Right forelimb (tissue), 1 donor: ENCODE measurements at places on chromosomes 7 and 10.
A peak's percentile ranks its signal among the peaks of the same experiment; 100 is the strongest.

DNA sequence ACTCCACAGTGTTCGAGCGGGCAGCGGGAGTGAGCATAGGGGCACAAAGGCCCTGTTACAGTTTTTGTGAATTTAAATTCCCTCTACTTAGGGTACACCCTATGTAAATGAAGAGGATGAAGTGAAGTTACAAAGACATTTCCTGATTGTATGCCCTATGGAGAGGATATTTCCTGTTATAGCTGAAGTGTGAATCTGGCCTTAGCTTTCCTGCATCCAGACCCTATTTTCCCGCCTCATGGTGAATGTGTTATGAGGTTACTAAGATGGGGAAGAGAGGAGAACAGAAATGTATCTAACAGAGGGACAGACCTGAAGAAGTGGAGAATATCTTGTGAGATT is 37.8 kb upstream of the COMMD3 start:
- DNase-seq: no peak

DNA sequence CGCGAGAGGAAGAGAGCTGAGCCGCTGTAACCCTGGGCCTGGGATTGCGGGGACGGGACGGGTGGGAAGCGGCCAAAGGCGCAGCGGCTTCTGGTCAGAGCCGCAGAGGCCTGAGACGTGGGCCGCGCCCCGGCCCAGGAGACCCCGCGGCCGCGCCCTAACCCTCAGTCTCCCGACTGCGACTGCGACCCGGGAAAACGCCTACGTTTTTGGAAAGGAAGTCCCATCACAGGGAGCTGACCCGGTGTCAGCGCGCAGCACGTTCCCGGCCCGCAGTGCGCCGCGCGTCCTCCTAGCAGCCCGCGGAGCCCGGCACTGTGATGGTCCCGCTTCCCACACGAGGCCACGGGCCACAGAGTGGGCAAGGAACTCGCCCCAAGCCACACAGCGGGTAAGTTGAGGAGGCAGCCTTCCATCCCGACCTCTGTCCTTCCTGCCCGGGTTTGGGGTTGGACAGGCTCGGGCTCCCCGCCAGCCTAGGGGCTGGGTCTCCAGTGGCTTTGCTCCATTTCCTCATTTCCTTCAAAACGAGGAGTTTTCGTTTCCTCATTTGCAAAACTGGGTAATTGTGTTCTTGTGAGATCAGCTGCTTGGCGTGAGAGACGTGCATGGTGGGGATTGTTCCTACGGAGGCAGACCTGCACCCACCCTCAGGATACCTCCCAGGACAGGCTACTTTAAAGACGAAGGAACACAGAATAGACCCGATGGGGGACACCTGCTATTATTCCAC is 1.2 kb downstream of the GPNMB start:
- DNase-seq: peak; percentile 67

DNA sequence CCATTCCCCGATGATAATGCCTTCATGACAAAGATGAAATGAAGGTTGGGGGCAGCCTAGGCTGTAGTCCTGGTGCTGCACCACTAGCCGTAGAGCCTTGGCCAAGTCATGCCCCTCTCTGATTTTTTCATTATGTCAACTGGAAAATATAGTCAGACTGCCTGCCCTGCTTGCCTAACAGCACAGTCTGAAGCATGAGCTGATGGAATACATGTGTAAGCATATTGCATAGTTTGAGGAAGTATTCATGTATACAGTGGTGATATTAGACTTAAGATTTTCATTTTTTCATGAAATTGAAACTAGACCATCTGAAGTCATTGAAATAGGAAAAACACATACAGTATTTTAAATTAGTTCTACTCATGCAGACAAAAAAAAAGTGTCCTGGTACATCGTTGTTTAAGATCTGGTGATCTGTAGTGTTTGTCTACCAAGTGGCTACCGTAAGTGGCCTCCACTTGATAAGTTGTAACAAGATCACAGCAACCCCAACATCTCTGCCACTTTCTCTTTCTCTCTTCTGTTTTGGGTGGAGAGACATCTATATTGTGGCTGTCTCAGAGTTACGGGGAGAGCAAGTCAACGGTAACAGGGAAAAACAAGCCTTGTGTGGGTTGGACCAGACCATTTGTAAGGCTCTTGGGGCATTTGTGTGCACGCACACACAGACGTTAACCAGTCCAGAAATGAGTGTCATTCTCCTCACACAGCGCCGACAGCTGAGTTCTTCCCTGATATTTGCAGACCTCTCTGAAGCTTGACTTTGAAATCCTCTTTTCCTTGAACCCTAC is 716.6 kb upstream of the GALNT17 start:
- no peak for DNase-seq

DNA sequence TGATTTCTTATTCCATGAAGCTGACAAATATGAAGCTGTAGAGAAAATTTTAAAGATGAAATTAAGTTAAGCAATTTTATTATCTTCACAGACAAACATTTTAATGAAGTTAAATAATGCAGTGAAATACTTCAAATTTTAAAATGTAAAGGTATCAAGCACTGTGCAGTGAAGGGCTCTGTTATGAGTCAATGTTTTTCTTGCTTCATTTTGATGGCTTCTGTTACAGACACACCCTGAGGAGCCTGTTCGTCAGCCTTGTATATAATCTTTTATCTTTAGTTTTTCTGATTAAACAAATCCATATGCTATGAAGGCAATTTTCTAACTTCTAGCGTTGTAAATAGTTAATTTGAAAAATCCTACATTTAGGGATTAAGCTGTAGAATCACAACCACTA is 18.5 kb downstream of the VSTM2A start:
- no peak for DNase-seq

DNA sequence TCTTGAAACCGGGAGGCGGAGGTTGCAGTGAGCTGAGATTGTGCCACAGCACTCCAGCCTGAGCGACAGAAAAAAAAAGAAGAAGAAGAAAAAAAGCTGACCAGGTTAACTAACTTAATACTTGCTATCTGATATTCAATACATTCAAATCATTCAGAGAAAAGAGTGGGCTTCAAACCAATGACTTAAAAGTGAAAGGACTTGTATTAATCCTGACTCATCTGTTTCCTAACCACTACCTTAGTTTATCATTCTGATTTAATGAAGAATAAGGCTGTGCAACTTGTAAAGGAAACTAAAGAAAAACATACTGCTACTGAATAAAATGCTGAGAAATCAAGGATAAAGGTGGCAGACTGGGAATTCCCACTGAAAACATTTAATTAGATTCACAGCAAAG is 128.4 kb downstream of the NRBF2 start:
- DNase-seq: no peak

GRCh38 chr10:132006966-132007365 is 25.2 kb upstream of the BNIP3 start:
- DNase-seq: no peak

DNA sequence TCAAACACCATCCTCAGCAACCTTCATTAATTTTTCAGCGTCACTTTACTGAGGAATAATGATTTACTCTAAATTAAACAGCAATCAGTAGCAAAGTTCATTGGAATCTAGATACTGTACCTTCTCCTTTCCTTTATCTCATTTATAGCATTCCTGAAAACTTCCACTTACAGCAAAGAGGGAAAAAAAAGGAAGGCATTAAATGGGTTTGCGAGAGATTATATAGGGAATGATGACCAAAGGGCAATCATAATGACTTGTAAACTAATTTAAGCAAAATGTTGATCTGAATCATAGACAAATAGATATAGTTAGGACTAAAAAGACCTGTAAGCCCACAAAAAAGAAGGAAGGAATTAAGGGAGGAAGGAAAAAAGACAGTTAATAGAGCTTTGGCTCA is 42.0 kb downstream of the IPMK start:
- DNase-seq: no peak

GRCh38 chr7:97466071-97466470 is 265.8 kb upstream of the TAC1 start:
- no peak for DNase-seq

- no peak for DNase-seq
These were observed 14.7 kb downstream of the CNPY1 start for GRCh38 chr7:155531681-155532080.

DNA sequence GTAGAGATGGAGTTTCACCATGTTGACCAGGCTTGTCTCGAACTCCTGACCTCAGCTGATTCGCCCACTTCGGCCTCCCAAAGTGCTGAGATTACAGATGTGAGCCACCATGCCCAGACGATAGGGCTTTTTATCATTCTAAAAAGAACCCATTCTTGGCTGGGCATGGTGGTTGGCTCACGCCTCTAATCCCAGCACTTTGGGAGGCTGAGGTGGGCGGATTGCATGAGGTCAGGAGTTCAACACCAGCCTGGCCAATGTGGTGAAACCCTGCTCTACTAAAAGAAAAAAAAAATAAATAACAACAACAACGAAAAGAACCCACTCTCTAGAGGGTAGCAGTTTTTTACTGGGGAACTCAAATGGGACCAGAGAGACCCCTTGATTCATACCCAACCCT is 112.7 kb downstream of the PLXDC2 start:
- DNase-seq: no peak

GRCh38 chr10:122688293-122688989 is 11.2 kb downstream of the C10orf120 start:
- DNase-seq: no peak

DNA sequence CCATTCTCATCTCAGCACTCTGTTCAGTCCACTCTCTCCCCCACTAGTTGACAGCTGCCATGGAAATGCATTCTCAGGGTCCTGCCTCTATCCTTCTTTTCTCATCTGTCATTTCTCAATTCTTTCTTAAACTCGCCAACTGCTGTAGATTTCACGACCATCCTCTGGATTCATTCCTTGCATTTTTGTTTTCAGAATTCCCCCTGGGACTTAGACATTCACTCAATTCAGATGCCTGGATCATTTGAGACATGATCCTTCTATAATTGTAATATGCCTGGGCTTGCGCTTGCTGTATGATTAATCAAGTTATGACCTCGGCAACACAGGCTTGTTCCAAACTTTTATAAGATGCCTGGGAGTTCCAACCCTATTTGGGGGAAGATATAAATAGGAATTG is 104.5 kb downstream of the RAB11FIP2 start:
- no peak for DNase-seq

- DNase-seq: peak; percentile 34
These were observed 217.1 kb upstream of the ZMIZ1 start for GRCh38 chr10:78851647-78852046.

DNA sequence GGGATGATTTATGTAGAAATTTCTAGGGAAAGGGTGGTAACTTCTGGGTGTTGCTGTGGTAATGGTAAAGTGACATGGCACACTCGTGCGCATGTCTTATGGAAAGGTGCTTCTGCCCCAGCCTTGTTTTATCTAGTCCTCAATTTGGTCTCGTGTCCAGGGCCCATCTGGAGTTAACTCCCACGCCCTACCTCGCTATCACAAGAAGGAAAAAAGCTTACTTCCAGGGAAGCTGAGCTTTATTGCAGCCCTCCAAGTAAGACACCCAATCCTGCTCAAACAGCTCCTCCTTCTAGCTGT is 611.8 kb downstream of the TNS3 start:
- no peak for DNase-seq

DNA sequence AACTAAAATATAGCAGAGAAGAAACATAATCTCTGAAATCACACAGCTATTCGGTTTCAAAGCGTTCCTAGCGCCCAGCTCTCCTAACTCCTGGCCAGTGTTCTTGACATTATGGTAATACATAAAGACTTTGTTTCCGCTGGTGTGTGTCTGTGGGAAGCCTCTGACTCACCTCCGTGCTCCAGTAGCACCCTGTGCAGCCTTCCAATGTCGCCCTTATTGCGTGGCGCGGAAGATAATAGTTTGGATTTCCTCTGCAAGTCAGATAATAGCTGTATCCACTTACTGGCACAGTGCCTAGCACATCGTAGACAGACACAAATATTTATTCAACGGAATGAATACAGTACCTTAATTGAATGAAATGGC is 570 bp downstream of the BMS1 start:
- no peak for DNase-seq

DNA sequence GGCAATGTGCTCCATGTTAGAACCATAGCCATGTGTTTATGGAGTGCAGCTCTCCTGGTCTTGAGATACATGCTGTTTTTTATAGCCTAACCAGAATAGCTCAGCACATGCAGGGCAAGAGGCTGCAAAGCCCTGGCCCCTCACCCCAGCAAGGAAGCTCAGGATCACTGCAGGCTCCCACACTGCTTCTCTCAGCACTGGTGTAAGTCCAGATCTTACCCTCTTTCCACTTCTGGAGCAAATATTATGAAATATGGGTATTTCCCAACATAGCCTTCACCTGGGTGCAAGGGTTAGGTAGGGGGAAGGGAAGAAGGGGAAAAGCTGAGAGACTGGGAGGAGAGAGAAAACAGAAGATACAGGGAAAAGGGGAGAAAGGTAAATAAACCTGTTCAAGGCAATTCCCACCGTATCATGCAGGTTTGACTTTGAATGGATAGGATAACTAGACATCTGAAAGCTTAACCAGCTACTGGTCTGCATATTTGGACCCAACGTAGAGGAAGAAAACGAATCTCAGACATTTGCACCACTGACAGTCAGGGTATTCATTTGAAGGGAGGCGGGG is 19.7 kb downstream of the SKIDA1 start:
- no peak for DNase-seq

GRCh38 chr7:154186811-154187210 is 134.6 kb downstream of the DPP6 start:
- DNase-seq: no peak

- no peak for DNase-seq
These were observed 47.0 kb upstream of the TMEM140 start for GRCh38 chr7:135100856-135101255.

DNA sequence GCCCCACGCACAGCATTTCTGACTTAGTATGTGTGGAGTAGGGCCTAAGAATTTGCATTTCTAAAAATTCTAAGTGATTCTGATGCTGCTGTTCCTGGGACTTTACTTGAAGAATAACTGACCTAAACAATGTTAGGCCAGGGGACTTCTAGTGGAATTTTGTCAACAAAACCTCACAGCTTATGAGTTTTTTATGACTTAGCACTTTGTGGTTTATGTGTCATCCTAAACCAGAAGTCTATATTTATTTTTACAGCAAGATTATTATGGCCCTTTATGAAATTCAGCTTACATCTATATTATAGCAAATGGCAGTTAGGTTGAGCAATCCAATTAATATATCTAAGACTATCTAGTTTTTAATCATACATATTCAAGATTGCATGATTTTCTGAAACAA is 24.6 kb upstream of the BET1 start:
- no peak for DNase-seq

- DNase-seq: no peak
These were observed 98.8 kb downstream of the CNOT4 start for GRCh38 chr7:135411098-135411497.

DNA sequence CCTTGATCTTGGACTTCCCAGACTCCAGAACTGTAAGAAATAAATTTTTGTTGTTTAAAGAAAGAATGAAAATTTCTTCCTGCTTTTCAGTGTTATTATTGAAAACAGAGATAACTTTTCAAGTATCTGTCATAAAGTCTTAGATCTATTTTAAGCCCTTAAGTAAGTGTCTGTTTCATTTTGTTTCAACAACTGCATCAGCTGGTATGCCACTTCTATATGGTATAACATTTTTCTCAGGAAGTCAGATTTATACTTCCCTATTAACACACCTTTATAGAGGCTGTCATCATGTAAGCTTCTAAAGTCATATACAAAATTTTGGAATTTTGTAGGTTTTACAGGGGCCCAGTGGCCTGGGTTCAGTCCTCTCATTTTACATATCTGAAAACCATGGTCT is 24.4 kb downstream of the RALA start:
- DNase-seq: no peak
